ENCODE measurements at places on chromosomes 5 and 9. TPM values are rescaled to one million over a fixed set of nuclear protein-coding genes. Genes with fewer than 3 reads are reported as not detected.
A peak's percentile ranks its signal among the peaks of the same experiment; 100 is the strongest.

ZNF879 gene
- 6.7 TPM for total RNA-seq

ANKHD1 gene
- 120 TPM for total RNA-seq

GABRP gene
- total RNA-seq: not detected

PCDHA9 gene
- 0.20 TPM for total RNA-seq

- no peak for DNase-seq
- H3K4me1 ChIP-seq: peaks cover 24% of the 10 kb centered on the region
- no peaks in the 10 kb centered on the region for H3K27me3 ChIP-seq
- no peak overlapping the region for H3K27ac ChIP-seq
These were observed 10.8 kb downstream of the FBXO38 start for GRCh38 chr5:148394587-148395019.

DNA sequence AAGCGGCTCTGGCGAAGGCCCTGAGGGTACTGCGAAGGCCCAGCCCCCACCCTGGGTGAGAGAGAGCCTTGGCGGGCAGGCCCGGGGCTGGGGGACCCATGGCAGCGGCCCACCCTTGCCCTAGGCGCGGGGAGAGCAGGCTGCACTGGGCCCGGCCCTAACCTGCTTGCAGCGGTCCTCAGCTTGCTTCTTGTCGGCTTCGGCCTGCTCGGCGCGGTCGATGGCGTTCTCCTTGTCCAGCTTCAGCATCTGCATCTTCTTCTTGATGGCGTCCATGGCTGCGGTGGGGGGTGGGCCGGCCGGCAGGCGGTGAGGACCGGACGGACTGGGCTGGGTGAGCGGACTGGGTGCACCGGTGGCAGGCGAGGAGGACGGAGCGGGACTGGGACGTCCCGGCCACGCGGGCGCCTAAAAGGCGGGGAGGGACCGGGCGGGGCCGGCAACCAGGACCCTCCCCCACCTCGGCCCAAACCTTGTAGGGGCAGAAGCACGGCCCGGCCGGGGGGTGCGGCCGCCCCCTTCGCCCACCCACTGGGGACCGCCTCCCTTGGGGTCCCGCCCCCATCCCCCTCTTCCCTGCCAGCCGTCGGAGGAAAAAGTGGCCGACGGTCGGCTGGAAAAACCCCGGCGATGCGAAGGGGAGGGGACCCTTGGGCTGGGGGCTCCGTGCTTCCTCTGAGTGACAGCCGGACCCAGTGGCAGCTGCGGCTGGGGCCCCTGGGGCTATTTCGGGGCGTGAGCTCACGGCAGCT, at the start of gene TPM2:
Gene TPM2 (minus strand): TSS at position 384 of the 752 bp plus-strand sequence. CDS start 108 bp downstream, at position 276.
- no peaks in the 10 kb centered on the region for H3K27me3 ChIP-seq
- no peak for DNase-seq
- H3K4me1 ChIP-seq: peaks cover 15% of the 10 kb centered on the region
- H3K27ac ChIP-seq: peak within 1 kb of the TSS; percentile 83

- no peak overlapping the region for H3K4me3 ChIP-seq
- DNase-seq: no peak
- H3K36me3 ChIP-seq: no peaks in the 10 kb centered on the region
- H3K4me1 ChIP-seq: no peaks in the 10 kb centered on the region
- no peak overlapping the region for H3K27ac ChIP-seq
These were observed 25.5 kb downstream of the CNTLN start for GRCh38 chr9:17160327-17160726.

GRCh38 chr5:14635656-14636055, 28.9 kb upstream of the OTULIN start:
- no peak overlapping the region for H3K27ac ChIP-seq
- H3K27me3 ChIP-seq: no peaks in the 10 kb centered on the region
- H3K36me3 ChIP-seq: no peaks in the 10 kb centered on the region
- no peak for DNase-seq
- no peaks in the 10 kb centered on the region for H3K4me1 ChIP-seq
- H3K4me3 ChIP-seq: no peak overlapping the region

DNA sequence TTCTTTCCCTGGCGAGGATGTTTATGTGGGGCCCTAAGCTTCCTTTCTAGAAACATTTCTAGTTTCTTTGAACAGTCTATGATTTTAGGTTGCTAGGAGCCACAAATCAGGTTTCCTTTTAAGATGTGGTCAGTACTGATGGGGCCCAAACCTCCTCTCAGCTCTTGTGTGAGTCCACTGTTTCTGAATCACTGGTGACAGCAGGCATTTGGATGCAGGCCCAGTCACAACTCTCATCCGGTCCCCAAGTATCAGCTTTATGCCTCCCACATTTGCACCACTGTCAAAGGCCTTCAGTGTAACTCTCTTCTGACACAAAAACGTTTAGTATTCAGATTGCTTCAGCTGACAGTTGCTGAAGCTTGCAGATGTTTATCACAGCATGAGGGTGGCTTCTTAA, 7.8 kb downstream of the DMRT2 start:
- no peak for DNase-seq
- H3K4me3 ChIP-seq: no peak overlapping the region
- H3K36me3 ChIP-seq: no peaks in the 10 kb centered on the region
- H3K27me3 ChIP-seq: peaks cover 60% of the 10 kb centered on the region
- H3K27ac ChIP-seq: no peak overlapping the region

- DNase-seq: peak; percentile 23
- H3K36me3 ChIP-seq: peaks cover 22% of the 10 kb centered on the region
- no peaks in the 10 kb centered on the region for H3K27me3 ChIP-seq
- H3K27ac ChIP-seq: no peak overlapping the region
- no peak overlapping the region for H3K4me3 ChIP-seq
- no peaks in the 10 kb centered on the region for H3K4me1 ChIP-seq
These were observed 182.5 kb downstream of the GAPVD1 start for GRCh38 chr9:125444166-125444565.

GRCh38 chr5:163436515-163436914, 880 bp upstream of the CCNG1 start:
- H3K27me3 ChIP-seq: no peaks in the 10 kb centered on the region
- DNase-seq: no peak
- H3K36me3 ChIP-seq: peaks cover 10% of the 10 kb centered on the region
- peak overlapping the region; percentile 97 for H3K4me3 ChIP-seq
- peaks cover 27% of the 10 kb centered on the region for H3K4me1 ChIP-seq

- no peak overlapping the region for H3K4me3 ChIP-seq
- no peaks in the 10 kb centered on the region for H3K27me3 ChIP-seq
- peaks cover 16% of the 10 kb centered on the region for H3K4me1 ChIP-seq
- H3K27ac ChIP-seq: no peak overlapping the region
- no peak for DNase-seq
These were observed 74.5 kb downstream of the CDKN2A start for GRCh38 chr9:21919377-21920362.

All from upper lobe of right lung (tissue), 1 donor.